Forelimb muscle (tissue), 1 donor: ENCODE measurements at places on chromosomes 11 and 22. TPM values are rescaled to one million over a fixed set of nuclear protein-coding genes. Genes with fewer than 3 reads are reported as not detected.

The MYOD1 gene
- polyA plus RNA-seq, result 71.6 TPM

The EFCAB6 gene
- polyA plus RNA-seq, result 0.76 TPM

The ISX gene
- polyA plus RNA-seq, result not detected

The FOLR2 gene
- 19.8 TPM for polyA plus RNA-seq

The KRTAP5-10 gene
- not detected for polyA plus RNA-seq

The GRM5 gene
- not detected for polyA plus RNA-seq

The ZNF195 gene
- polyA plus RNA-seq, result 16.8 TPM

- DNase-seq, result no peak
These were observed 71.6 kb downstream of the ST3GAL4 start for GRCh38 chr11:126426820-126427749.

- DNase-seq, result no peak
These were observed 185.4 kb downstream of the AASDHPPT start for GRCh38 chr11:106262852-106263251.

- DNase-seq, result no peak
These were observed 125.6 kb downstream of the SPATA19 start for GRCh38 chr11:133719532-133720235.

DNA sequence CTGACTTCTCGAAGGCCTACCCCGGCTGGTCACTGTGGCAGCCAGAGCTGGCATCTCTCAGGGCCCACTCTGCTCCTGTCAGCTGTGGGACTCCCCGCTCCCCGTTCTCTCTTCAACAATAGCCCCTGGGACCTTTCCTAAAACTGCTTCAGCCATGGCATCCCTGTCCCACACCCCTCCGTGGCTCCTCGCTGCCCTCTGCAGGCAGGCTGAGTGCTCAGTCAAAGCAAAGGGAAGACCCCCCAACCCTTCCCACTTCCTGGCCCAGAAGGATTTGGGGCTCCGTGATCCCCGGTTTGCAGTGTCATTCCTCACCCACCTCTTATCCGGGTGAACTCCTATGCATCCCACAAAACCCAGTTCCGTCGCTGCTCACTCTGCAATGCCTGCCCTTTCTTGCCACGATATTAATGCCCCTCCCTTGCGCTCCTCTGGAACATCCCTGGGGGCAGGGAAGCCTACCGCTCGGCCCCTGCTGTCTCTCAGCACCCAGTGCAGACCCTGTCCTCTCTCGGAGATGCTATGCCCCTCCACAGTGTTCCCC, 1.6 kb upstream of the TH start:
- DNase-seq, result no peak

DNA sequence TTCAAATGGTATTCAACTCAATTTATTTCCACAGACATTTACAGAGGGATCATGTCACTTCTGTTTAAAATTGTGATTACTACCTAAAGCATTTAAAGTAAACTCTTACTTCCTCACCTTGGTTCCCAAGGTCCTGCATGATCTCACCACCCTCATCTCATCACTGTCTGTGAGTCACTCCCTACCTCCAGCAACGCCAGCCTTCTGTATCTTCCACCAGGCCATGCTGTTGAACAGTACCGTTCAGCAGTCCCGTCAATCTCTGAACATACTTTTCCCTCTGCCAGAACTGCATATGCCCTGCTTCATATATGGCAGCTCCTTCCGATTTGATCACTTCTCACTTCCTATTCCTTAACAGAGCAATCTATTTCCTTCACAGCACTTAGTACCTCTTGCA, 2.0 kb downstream of the FBXO3 start:
- DNase-seq, result no peak

GRCh38 chr11:134539285-134539684, 127.2 kb upstream of the B3GAT1 start:
- DNase-seq, result no peak

DNA sequence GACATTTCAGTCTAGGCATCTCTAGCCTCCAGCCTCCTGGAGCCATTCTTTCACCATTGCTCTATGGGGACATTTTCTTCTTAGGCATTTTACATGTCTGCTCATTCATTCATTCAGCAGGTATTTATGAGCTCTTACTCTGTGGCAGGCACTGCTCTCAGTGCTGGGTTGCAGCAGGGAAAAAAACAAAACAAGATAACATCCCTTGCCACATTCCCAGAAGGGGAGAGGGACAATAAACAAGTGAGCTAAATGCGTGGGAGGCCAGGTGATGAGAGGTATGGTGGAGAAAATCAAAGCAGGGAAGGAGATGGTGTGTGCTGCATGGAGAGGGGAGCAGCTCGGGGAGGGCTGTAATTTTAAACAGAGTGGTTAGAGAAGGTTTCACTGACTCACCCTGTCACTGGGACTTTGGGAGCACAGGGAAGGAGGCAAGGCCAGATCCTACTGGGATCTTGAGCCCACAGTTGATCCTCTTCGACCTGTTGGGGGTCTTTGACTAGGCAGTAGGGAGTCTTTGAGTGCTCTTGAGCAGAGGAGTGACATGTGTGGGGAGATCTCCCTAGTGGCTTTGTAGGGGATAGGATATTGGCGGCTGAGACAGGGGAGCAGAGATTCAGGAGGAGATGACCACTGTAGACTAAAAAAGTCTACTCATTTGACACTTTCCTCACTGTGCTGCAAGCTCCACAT, 17.0 kb downstream of the MICAL2 start:
- no peak for DNase-seq

DNA sequence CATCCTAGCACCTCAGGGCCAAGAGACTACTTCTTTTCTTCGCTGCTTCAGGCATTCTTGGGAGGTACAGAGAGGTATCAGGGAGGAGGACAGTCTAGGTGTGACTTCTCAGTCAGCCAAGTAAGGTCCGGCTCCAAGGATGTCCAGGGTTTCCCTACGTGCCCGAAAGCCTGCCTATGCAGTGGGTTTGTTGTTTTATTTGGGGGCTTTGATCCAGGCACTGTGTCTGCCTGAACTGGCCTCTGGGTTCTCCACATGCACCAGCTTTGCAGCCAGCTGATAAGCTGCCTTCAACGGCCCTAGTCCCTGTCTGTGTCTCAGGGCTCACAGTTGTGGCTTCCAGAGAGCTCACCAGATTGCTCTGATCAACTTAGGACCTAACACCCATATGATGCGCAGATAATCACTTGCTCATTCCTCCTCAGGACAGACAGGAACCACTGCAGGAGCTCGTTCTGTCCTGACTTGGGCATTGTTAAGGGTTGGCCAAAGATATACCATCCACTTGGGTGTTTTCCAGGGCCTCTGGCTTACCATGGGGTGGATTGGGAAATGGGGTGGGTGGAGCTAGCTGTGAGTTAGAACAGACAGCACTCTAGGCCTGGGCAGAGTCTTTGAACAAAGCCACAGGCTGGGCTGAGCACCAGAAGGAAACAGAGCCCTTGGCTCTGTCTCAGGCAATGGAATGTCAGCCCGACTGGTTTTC, 45.5 kb upstream of the CRYBB3 start:
- DNase-seq, result no peak

- no peak for DNase-seq
These were observed 135.0 kb downstream of the CRYBB2 start for GRCh38 chr22:25354456-25354855.

DNA sequence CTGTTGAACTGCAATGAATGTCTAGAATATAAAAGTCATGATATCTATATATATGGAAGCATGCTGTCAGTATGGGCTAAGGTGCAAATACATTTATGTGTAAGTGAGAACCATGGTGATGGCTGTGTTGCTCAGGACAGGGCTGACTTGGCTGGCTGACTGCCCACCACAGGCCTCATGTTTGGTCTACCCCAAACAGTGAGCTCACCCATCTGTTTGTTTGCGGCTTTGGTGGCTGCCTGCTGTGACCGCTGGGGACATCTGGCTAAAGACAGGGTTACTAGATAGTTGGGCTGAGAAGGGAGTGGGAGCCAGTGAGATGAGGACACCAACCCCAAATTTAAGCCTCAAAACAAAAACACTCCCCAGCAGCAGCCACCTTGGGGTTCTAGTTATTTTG, 6.3 kb downstream of the CD44 start:
- DNase-seq, result no peak

DNA sequence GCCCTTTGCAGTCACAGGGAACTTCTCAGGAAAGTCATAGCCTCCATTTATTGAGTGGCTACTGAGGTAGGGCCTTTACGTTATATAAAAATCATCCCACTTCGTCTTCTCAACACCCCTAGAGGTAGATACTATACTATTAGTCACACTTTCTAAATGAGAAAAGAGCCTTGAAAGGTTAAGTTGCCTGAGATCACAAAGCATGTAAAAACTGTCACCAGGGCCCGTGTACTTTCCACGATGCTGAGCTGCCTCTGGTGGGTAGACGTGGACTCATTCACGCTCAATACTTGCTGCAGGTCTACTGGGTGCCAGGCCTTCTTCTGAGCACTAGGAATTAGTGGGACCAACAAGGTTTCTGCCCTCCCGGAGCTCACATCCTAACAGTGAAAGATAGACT, 16.3 kb downstream of the CHRDL2 start:
- DNase-seq, result no peak

- no peak for DNase-seq
These were observed 59.7 kb downstream of the NAT10 start for GRCh38 chr11:34165121-34165520.

DNA sequence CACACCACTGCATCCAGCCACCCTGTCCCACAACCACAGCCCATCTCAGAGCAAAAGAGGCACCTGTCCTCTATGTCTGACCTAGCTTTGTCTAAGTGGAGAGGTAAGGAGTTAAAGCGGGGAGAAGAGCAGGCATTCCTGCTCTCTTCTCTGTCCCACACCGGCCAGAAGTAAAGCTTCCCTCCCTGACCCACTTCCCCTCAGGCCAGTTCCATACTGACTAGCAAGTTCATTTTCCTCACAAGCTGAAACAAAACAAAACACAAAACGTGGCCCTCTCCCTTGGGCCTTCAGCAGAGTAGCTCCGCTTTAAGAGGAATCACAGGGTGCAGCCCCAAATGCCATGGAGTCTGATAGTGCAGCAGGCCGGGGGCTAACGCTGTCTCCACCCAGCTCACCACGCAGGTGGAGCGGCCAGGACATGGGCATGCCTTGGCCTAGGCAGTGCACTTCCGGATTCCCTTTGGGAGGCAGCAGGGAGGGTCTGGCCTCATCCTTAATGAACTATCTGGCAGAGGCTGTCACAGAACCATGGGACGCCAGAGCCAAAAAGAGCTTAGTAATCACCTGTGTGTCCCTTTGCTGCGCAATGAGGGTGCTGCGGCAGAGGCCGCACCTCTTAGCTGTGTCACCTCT, 34.0 kb downstream of the FLI1 start:
- DNase-seq, result no peak

DNA sequence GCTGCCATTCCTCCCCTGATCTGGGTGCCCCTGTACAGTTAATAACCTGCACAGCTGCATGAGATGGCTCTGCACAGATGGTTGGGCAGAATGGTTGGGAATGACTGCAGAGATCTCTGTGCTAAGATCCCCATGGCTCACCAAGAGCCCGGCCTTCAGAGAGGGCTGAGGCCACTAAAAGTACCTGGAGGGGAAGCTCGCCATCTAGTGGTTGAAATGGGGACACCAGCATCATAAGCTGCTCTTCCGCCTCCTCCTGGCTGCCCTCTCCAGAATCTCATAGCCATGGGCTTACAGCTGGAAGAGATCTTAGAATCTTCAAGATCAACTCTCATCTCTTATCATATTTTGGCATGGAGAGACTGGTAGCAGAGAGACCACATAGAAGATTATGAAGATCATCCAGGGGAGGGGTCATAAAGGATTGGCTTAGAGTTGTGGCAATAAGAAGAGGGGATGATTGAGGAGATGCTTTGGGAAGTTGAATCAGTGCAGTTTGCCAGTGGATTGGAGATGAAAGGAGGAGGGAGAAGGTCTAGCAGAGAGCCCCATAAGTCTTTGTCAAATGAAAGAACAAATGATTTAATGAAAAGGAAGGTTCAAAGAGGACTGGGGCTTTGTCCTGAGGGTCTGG, 22.0 kb upstream of the TLCD5 start:
- no peak for DNase-seq

DNA sequence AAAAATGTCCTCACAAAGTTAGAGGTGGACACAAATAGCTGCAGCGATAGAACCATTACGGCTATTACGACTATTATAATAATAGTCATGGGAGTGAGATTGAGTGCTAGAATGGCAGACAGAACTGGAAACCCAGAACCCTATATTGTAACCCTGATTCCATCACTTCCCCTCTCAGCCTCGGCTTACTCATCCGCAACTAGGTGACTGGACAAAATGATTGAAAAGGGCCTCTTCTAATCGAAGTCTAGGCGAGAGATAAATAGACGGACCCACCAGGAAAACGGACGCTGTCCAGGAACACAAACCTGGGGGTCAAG, 629 bp downstream of the PSMA1 start:
- no peak for DNase-seq

GRCh38 chr11:11793073-11793472, 48.7 kb upstream of the USP47 start:
- no peak for DNase-seq

DNA sequence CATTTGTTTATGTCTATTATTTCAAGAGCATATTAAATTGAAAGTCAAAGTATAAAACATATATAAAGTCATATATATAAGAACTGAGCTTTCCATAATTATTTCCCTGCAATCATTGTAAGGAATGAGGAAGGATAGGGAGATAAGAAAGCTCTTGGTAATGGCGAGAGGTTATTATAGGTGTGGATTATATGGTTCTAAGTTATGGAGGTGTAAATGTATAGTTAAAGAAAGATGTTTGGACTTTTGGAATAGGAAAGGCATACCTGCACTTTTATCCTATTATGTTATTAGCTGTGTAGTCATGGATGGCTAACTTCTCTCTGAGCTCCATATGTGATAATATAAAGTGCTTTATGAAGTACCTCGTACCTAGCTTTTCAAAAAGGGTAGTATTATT, 127.6 kb downstream of the LUZP2 start:
- no peak for DNase-seq

DNA sequence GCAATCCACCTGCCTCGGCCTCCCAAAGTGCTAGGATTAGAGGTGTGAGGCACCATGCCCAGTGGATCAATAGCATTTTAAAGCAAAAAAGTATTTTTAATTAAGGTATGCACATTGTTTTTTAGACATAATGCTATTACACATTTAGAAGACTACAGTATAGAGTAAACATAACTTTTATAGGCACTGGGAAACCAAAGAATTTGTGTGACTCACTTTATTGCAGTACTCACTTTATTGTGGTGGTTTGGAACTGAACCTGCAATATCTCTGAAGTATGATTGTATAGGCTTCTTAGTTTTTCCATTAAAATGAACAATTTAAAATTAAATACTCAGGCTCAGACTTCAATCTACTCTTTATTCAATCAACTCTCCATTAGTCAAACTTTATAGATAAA, 17.5 kb upstream of the CD3E start:
- DNase-seq, result no peak

DNA sequence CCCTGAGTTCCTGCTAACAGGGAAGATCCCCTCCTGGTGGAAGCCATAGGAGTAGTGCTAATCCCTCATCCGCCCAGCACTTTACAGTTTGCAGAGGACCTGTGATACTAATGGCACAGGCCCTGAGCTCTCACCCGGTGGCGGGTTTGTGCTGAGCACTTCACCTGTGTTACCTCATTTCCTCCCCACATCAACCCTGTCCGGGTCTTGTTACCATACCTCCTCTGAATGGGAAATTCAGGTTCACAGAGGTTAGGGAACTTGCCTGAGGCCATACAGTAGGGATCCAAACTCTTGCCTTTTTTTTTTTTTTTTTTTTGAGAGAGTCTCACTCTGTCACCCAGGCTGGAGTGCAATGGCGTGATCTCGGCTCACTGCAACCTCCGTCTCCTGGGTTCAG, 25.2 kb downstream of the CAPN1 start:
- no peak for DNase-seq

- DNase-seq, result no peak
These were observed 67.1 kb downstream of the SLC1A2 start for GRCh38 chr11:35352077-35352888.
